ENCODE measurements at places on chromosomes 3 and 15.

DNA sequence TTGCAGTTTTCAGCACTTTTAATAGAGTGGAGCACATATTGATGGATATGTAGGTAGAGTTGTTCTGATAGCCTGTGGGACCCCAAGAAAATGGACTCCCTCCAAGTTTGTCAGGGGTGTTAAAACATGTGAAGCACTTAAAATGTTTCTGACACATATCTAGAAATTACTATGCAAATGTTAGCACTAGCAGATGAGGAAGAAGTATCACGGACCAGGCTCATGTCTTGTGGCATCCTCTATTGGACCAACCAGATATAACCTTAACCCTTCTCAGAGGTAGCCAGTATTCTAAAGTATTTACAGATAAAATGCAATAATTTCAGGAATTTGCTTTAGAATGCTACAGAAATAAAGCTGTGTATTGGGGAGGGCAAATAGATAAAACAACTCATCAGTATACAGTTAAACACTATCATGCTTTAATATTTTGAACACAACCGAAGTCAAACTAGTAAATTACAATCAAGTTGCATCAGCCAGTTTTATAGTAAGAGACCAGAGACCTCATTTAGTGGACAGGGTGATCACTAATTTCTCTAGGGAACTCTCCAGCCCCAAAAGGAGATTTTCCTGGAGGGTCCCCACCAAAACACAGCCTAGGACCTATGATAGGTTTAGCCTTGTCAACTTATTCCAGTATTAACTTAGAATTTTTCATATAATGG, 57.2 kb upstream of the FBN1 start:
- DNase-seq = no peak

- DNase-seq = no peak
Observed at GRCh38 chr3:50155891-50156290, 767 bp downstream of the SEMA3F start.

- peak; percentile 90 for DNase-seq
Observed at GRCh38 chr15:70892002-70892911, at the start of the genes LRRC49 and THAP10. Gene LRRC49, plus strand, starts transcription at chr15:70892826. Its CDS starts 69 bp downstream, at chr15:70892895. Gene THAP10, minus strand, starts transcription at chr15:70892433. Its CDS starts 161 bp downstream, at chr15:70892272.

- DNase-seq = no peak
Observed at GRCh38 chr3:25572919-25573385, 91.8 kb downstream of the TOP2B start.

- no peak for DNase-seq
Observed at GRCh38 chr3:72434296-72434695, 413.9 kb downstream of the SHQ1 start.

- DNase-seq = no peak
Observed at GRCh38 chr3:65664446-65664845, 374.3 kb downstream of the MAGI1 start.

GRCh38 chr3:13865106-13865505, 14.8 kb downstream of the WNT7A start:
- no peak for DNase-seq

DNA sequence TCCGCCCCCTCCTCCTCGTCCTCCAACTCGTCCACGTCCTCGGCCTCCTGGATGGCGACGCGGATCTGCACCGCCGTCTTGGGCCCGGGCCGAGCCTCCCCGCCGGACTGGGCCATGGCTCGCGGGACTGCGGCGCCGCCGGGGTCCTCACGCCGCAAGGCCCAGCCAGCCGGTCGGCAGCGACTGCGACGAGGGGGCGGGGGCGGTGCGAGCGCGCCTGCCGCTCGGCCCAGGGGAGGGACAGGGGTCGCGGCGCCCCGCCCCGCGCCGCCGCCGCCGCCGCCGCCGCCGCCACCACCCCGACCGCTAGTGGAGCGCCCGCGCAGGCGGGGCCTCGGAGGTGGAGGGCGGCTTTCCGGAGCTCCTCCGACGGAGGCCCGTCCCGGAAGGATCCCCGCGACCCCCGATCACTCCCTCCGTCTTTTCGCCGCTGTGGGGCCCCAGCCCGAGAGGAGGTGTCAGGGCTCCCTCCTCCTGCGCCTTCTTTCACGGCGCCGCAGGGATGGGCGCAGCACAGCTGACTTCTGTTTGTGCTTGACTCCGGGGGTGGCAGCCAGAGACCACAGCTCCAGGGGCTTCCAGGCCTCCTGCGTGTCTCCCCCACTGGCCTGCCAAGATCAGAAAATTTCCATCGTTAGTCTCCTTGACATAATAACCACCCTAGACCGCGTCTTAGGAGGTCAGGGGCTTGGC, at the start of gene LARP6:
Gene LARP6 (minus strand): TSS at position 185 of the 693 bp plus-strand sequence. CDS start 69 bp downstream, at position 116.
- no peak for DNase-seq

- no peak for DNase-seq
Observed at GRCh38 chr15:27196691-27197090, 225.7 kb downstream of the GABRG3 start.

GRCh38 chr3:136353461-136353860, 103.3 kb downstream of the PCCB start:
- no peak for DNase-seq

- no peak for DNase-seq
Observed at GRCh38 chr3:171286580-171287249, 173.5 kb downstream of the TNIK start.

DNA sequence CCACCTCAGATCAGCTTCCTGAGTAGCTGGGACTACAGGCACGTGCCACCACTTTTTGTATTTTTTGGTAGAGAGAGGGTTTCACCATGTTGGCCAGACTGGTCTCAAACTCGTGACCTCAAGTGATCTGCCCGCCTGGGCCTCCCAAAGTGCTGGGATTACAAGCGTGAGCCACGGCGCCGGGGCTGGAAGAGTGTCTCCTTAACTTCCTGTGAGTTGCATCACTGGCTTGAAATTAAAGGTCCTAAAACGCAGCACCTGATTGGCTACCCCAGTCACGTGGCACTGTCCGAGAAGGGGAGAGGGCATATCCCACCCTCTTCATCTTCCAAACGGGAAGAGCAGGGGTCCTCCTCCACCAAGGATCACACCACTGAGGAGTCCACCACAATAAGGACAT, 5.5 kb upstream of the FAM174B start:
- no peak for DNase-seq

GRCh38 chr3:171676601-171677175, 133.6 kb downstream of the PLD1 start:
- no peak for DNase-seq

DNA sequence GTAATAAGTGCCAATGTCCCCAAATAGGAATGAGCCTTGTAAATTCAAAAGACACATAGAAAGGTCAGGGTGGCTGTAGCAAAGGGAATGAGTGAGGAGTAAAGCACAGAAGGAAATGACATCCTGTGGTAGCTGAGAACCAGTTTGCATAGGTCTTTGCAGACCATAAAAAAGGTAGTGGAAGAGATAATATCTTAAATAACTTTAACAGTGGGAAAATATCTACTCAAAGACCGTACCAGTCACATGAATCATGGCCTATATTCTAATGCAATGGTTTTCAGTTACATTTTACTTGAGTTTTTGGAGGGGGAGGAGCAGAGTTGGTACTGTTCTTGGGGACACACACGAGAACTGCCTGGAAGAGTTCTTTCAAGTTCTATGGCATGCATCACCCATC, 297.3 kb upstream of the ADAMTS9 start:
- DNase-seq = no peak

DNA sequence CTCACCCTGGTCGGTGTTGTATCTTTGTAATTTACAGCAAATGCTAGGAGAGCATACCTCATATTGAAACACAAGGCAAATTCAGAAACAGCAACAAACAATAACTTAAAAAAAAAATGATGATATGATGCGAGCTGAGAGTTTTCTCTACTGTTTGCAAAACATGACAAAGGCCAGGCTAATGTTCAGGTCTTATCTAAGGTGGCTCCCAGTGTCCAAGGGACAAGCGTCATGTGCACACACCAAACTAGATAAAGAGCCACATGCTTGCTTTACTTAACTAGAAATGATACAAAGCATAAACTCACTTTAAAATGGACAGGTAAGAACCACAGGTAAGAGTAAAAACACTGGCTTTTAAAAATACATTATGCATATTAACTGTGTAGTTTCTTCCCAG, 375.9 kb downstream of the FOXP1 start:
- no peak for DNase-seq

DNA sequence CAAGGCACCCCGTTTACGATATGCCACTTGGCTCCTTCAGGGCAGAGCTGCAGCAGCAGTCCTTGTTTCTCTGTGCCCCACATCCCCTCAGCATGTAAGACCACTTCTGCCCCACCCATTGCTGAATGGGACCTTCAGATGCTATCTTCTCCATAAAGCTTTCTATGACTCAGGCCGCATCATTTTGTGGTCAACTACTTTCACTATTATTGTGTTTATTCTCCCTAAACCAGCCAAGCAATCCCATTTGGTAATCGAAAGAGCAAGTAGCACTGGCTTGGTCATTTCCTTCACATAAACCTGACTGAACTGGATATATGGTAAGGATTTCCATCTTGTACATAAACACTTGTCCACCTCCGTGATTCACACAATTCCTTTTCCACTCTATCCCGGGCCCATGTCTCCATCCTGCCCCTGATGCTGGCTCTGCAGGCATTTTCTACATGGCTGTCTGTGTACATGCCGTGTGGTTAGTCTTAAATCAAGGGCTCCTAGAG, 25.7 kb downstream of the LIPC start:
- no peak for DNase-seq

All from NCI-H1092 (cell line).